ENCODE measurements at places on chromosomes 5 and 9. TPM values are rescaled to one million over a fixed set of nuclear protein-coding genes. Genes with fewer than 3 reads are reported as not detected.

The ELOVL7 gene
- 0.33 TPM for total RNA-seq

The SOWAHA gene
- total RNA-seq = 0.17 TPM

The PTPN3 gene
- under 0.01 TPM for total RNA-seq

The RASGRF2 gene
- 9.1 TPM for total RNA-seq

The GMCL2 gene
- total RNA-seq = not detected

The LCN10 gene
- not detected for total RNA-seq

The GTF2H2 gene
- 12.5 TPM for total RNA-seq

The SMIM33 gene
- total RNA-seq = not detected

The CDK5RAP2 gene
- total RNA-seq = 40.9 TPM

The FBLL1 gene
- total RNA-seq = 0.44 TPM

The DCANP1 gene
- total RNA-seq = not detected

The PRUNE2 gene
- total RNA-seq = 10.6 TPM

The NELFB gene
- 53.4 TPM for total RNA-seq

The DEPDC1B gene
- total RNA-seq = 1.7 TPM

The TLX3 gene
- not detected for total RNA-seq

The RFX3 gene
- total RNA-seq = 5.1 TPM

The C9orf50 gene
- total RNA-seq = 0.44 TPM

The ADAMTS2 gene
- total RNA-seq = 76.6 TPM

The ZNF879 gene
- 4.9 TPM for total RNA-seq

The SLIT3 gene
- 15.9 TPM for total RNA-seq

The PCDHA9 gene
- total RNA-seq = under 0.01 TPM

The FOXD4L4 gene
- 0.29 TPM for total RNA-seq

The WDR36 gene
- 96.4 TPM for total RNA-seq

The CDC37L1 gene
- 24.4 TPM for total RNA-seq

The PCDHGC5 gene
- total RNA-seq = 8.1 TPM

The ECSCR gene
- 0.33 TPM for total RNA-seq

The RANBP3L gene
- not detected for total RNA-seq

The ACOT12 gene
- 2.2 TPM for total RNA-seq

The ANXA2R gene
- 1.7 TPM for total RNA-seq

The TGFBI gene
- total RNA-seq = 1,490 TPM

The CRHBP gene
- total RNA-seq = 3.5 TPM

The ARHGEF37 gene
- 2.2 TPM for total RNA-seq

The SLC36A3 gene
- total RNA-seq = not detected

The CSF1R gene
- total RNA-seq = under 0.01 TPM

The LHX3 gene
- under 0.01 TPM for total RNA-seq

The C1QTNF3 gene
- total RNA-seq = 0.99 TPM
